Hematopoietic multipotent progenitor cell (in vitro differentiated cells): ENCODE measurements at places on chromosomes 3 and 15. TPM values are rescaled to one million over a fixed set of nuclear protein-coding genes. Genes with fewer than 3 reads are reported as not detected.

ATP13A4 gene
- 0.27 TPM for total RNA-seq

TMIE gene
- under 0.01 TPM for total RNA-seq

DNASE1L3 gene
- total RNA-seq, result 0.54 TPM

PDZRN3 gene
- total RNA-seq, result under 0.01 TPM

CTXND1 gene
- not detected for total RNA-seq

SELENOS gene
- 35.0 TPM for total RNA-seq

GRCh38 chr3:155196131-155197021, 97.1 kb downstream of the STRIT1 start:
- DNase-seq, result no peak

GRCh38 chr3:19456738-19457137, 308.4 kb downstream of the KCNH8 start:
- DNase-seq, result no peak

DNA sequence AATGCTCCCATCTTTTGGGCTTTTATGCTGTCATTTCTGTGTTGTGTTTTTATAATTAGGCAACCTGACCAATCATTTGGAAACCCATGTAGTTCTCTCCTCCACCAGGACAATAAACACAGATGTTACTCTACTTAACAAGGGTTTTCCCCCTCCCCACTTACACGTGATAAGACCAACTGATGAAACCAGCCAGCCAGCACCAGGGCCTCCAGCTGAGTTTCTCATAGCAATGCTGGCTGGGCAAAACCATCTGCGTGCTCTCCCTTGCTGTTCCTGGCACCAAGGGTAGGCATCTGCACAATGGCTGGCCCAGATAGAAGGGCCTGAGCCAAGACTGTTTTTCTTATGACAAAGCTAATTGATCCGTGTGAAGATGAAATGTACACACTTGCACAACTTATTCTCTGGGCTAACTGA, 310.4 kb downstream of the PLCL2 start:
- DNase-seq, result no peak

- DNase-seq, result no peak
Observed at GRCh38 chr15:95409626-95410310, 920.7 kb upstream of the NR2F2 start.

DNA sequence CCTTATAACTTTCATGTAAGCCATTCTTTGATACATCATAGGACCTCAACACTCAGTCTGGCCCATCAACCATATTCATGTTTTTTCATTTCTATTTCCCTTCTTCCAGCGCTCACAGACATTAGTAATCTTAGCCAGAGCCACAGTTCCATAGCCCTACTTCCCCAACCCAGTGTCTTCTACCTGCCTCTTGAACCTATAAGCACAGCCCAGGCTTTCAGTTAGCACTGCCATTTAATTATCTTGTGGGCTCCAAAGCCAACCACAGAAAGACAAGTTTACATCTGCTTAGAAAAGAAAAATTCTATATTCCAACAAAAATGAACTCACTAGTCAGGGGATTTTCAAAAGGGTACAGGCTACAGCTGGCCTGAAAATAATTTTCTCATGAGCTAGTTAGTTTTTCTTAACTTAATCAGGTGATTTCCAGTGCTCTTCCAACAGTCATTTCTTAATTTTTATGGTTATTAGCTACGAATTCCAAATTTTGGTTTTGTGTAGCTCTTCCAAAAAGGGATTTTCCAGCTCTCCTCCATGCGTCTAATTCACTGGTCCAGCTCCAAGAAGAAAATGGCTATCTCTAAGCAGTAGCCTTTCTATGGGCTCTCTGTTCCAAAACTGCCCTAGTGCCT, 13.7 kb downstream of the CD200 start:
- DNase-seq, result no peak

GRCh38 chr15:92075764-92076163, 222.3 kb downstream of the SLCO3A1 start:
- no peak for DNase-seq

DNA sequence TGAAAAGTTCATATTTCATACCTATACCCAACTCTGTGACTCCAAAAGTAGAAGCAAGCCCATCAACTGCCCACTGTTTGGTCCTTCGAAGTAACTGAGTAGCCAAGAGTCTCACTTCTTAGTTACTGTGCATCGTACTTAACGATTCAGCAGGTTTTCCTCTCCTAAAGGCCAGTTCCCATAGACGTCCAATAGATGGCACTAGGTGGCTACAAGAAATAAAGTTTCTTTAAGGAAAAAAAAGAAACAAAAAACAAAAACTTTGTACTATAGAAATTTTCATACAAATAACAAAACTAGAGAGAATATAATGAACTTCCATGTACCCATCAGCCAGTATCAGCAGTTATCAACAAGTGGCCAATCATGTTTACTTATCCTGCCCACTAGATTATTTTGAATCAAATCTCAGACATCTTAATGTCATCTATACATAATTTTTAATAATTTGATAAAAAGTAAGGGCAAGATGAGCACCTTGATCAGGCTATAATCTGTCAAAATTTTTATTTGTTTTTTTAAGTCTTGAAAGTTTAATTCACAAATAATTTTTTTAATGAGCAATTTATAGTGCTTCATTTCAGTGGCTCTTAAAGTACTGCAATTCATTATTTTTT, 63.8 kb upstream of the ACP3 start:
- no peak for DNase-seq

GRCh38 chr15:90957791-90958190, 3.1 kb downstream of the RCCD1 start:
- DNase-seq, result no peak

- no peak for DNase-seq
Observed at GRCh38 chr3:16583551-16583950, 21.7 kb downstream of the DAZL start.

- DNase-seq, result no peak
Observed at GRCh38 chr3:120526011-120526870, 69.9 kb upstream of the NDUFB4 start.
